ENCODE measurements at places on chromosomes 1 and 21.

DNA sequence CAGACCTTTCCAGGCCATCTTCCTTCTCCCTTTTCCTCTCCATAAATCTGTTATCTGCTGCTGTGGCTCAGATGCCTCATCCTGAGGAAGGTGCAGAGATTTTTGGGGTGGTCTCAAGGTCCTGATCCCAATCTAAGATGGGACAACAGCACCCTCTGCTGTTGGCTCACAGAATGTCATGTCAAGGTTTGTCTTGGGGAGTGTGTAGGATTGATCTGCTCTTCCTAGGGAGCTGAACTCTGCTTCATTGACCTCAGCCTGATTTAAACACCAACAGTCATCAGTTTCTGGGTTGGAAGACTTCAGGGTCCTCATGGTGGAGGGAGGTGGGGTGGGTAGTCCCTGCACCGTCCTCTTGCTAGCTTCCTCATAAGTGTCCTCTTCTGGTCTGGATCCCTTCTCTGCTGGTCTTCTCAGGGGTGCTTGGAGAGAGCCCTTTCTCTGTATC lies 62.8 kb upstream of the LAX1 start:
- DNase-seq = peak; percentile 79

GRCh38 chr1:156460525-156460924 lies 40.0 kb downstream of the MEF2D start:
- no peak for DNase-seq

DNA sequence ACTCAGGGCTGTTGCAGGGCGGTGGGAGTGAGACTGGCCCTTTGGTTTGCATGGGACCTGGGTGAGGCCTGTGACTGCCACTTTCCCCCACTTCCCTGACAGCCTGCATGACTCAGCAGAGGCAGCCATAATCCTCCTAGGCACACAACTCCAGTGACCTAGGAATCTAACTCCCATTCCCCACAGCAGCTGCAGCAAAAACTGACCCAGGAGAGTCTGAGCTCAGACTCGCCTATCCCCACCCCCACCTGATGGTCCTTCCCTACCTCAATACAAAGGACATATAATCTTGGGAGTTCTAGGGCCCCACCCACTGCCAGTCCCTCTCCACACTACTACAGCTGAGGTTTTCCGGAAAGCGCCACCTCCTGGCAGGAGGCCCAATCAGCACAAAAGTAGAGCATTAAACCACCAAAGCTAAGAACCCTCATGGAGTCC lies 26.7 kb downstream of the NDC1 start:
- DNase-seq = peak; percentile 47

DNA sequence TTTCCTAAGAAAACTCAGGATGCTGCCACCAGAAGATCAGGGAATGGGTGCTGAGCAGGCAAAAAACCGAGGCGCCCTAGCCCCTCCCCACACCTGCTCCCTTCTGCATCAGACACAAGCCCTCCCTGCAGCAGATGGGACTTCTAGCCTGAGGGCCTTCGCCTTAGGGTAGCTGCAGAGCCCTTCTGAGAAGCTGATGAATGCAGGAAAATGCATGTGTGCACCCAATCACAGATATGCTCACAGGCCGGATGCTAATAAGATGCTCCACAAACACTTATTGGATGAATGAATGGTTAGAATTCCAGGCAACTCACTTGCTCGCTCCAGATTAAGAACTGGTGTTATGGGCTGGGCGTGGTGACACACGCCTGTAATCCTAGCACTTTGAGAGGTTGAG lies 6.8 kb upstream of the C1orf210 start:
- peak; percentile 77 for DNase-seq

DNA sequence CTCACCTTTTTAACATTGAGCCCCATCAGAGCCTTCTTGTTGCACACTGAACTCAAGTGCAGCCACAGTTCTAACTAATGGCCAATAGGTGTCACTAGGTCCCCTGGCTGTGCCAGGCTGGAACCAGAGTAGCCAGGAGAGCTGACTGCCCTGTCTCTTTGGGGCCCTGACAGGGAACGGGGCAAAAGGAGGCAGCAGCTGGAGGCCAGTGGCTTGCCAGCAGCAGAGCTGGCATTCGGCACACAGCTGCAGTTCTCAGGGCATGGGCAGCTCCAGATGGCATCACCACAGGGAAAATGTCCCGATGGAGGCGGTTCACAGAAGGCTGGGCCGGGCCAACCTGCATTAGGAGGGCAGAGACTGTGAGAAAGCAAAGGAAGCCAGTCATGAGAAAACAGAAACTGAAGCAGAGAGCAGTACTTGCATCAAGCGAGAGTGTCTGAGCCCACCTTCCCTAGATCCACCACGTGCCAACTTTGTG lies 188.6 kb downstream of the FCRL5 start:
- peak; percentile 27 for DNase-seq

DNA sequence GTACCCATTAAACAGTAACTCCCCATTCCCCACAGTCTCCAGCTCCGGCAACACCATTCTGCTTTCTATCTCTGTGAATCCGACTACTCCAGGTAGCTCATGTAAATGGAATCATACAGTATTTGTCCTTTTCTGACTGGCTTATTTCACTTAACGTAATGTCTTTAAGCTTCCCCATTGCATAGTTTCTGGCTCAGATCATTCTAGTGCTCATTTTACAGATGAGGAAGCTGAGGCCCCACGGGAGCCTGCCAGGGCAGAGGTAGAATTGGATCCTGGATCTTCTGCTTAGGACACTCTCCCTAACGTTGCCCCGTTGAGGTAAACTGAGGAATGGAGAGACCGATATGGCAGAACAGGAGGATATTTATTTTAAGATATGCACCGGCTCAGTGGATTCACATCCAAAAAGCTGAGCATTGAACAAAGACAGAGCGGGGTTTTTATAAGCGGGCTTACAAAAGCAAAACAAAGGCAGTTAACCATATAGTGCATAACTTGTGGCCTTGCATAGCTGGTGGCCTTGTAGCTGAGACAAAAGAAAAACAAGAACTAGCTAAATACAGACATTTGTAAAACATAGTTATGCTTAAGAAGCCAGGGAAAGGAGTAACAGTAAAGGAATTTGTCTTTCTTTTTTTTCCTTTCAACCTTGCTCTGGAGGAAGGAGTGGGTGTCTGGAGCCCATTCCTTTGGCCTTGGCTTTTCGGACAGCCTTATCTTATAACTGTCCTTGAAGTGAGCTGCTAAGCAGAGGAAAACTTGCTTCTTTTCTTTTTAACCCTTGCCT lies 15.3 kb upstream of the KLHDC8A start:
- no peak for DNase-seq

- no peak for DNase-seq
Measured at GRCh38 chr1:246300626-246301549, 206.2 kb downstream of the SMYD3 start.

DNA sequence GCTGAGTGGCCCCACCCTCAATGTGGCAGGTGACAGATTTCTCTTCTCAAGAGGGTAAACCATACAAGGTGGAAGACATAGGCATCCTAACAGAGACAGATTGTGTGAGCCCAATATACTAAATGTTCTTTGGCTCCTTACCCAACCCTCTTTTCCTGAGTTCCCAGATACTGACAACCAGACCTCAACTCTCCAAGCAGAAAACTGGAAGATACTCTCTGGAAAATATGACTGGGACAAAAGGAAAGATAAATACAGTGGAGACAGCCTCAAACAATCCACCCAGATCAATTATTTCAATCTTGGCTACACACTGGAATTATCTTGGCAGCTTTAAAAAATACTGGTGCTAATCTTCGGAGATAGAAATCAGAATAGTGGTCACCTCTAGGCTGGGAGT lies 6.5 kb downstream of the EVI5 start:
- no peak for DNase-seq

GRCh38 chr1:176789571-176790090 lies 326.7 kb downstream of the PAPPA2 start:
- no peak for DNase-seq

DNA sequence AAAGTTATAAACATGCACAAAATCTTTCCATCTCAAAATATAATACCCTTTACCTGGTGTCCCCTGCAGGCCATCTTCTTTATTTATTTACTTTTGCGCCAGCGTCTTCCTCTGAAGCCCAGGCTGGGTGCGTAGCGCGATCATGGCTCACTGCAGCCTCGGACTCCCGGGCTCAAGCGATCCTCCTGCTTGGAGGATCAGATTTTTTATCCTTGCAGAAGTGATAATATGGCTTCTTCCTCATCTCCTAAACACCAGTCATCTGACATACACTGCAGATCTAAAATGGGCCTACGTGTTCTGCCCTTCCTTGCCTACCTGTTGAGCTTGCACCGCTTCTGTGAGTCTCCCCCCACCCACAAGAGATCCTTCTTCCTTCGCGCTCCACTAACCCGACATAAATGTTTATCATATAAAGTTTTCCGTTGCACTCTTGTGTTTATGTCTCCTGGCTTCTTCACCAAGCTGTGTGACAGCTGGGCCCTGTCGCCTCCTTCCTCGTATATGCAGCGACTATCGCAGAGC lies 506 bp upstream of the SRP9 start:
- no peak for DNase-seq

GRCh38 chr1:166944186-166944967 lies 31.0 kb downstream of the ILDR2 start:
- no peak for DNase-seq

GRCh38 chr1:66393586-66394287 lies 140.2 kb upstream of the SGIP1 start:
- DNase-seq = no peak

Measured in glutamatergic neuron (in vitro differentiated cells).